ENCODE measurements at places on chromosomes 2 and 18.

GRCh38 chr2:69638630-69639029 is 4.9 kb downstream of the AAK1 start:
- no peak for DNase-seq

GRCh38 chr2:55877087-55877436 is 46.5 kb downstream of the EFEMP1 start:
- DNase-seq = no peak

- DNase-seq = no peak
Observed at GRCh38 chr2:218986148-218986761, 1.3 kb upstream of the FEV start.

DNA sequence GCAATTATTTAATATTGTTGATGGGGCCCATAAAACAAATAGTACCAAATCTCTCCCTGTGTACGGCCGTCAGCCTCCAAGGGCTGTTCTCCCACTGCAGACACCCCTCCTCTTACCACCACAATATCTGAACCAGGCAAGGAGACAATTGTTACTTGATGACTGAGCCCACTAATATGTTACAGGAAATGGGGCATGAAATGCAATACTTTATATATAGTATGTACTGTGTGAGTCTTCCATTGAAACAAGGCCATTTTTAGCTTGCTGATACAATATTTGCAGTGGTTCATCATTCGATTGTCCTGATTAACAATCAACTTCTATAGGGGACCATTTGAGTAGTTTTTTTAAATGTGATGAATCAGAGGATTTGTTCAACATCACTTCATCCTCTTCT is 307.3 kb downstream of the GBX2 start:
- no peak for DNase-seq

DNA sequence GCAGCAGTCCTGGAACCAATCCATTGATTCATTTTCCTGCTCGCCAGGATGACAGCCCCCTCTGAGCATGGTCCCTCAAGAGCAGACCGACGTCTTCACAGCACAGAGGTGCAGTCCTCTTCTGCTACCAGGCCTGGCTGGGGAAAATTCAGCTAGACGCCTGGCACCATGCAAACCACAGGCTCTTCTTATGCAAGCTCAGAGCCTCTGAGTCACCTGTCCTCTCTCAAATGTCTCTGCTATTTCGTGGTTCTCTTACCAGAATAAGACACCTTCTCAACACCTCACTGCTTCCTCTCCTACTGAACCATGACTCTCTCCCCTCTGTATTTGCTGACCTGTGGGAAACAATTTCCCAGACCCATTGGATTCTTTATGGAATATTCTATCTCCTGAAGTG is 79.8 kb upstream of the CYRIA start:
- peak; percentile 41 for DNase-seq

GRCh38 chr2:108988796-108989713 is at the start of gene EDAR:
Gene EDAR (minus strand): TSS chr2:108989220. CDS start chr2:108931014, 58,206 bp downstream.
- peak; percentile 33 for DNase-seq

GRCh38 chr2:28206762-28207161 is 185.9 kb upstream of the FOSL2 start:
- DNase-seq = no peak

DNA sequence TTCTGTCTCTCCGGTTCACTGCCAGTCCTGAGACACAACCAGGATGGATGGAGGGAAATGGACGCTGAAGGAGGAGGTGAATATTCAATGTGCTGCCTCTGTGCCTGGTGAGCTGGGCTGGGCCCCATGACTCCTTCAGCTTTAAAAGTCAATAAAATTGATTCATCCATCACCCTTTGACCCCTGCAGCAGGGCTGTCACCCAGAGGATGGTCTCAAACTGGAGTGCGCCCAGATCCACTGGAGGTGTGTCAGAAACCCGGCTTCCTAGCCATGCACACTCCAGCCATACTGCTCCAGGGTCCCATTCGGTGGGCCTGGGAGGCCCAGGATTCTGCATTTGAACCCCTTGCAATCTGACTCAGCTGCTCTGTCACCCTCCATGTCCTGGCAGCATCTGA is 94.1 kb upstream of the BOD1L2 start:
- DNase-seq = no peak

GRCh38 chr2:37653093-37653492 is 18.3 kb downstream of the CDC42EP3 start:
- DNase-seq = no peak

DNA sequence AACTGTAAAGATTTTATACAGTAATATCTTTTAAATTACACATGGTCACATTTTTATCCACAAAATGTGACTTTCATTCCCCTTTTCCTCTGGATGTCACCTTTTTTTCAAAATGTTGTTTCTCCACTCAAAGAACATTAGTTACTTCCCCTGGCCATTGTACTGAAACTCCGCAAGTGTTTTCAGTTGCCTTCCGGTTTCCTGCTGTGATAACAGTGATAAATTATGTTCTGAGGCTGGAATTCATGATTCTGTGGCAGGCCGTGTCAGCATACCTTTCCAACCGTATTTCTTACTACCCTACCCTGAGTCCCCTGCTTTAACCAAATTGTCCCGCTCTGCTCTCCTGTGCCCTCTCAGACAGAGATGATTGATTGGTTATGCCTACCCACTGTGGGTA is 53.5 kb downstream of the MGAT5 start:
- DNase-seq = no peak

GRCh38 chr2:207807516-207807915 is 37.8 kb upstream of the FZD5 start:
- no peak for DNase-seq

GRCh38 chr2:184532551-184532950 is 65.8 kb upstream of the ZNF804A start:
- DNase-seq = no peak

- DNase-seq = no peak
Observed at GRCh38 chr2:61469424-61470121, 1.3 kb downstream of the USP34 start.

DNA sequence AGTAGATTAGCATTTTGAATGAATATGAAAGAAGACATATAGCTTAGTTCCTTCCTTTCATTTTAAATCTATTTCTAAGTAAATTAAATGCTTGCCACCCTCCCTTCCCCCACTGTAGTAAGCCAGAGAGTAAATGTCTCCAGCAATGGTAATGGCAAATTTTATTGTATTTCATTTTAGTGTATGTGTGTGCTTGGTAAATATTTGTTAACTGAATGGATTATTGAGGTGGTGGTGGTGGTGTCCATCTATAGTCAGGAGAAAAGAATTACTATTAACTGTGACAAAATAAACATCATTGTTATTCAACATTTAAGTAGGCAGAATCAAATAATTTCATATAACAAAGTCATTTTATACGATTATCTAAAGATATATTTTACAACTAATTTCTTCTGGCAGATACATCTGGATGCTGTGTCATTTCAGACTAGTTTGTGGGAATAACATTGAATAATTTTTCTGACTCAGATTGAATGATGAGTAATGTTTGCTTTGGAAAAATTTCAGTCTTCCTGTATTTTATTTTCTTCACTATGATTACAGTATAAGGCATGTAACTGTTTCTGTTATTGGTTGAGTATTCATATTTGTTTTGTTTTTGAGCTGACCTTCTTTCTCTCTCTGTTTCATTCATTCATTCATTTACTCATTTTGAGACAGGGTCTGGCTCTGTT is 18.3 kb downstream of the ASXL3 start:
- DNase-seq = no peak

DNA sequence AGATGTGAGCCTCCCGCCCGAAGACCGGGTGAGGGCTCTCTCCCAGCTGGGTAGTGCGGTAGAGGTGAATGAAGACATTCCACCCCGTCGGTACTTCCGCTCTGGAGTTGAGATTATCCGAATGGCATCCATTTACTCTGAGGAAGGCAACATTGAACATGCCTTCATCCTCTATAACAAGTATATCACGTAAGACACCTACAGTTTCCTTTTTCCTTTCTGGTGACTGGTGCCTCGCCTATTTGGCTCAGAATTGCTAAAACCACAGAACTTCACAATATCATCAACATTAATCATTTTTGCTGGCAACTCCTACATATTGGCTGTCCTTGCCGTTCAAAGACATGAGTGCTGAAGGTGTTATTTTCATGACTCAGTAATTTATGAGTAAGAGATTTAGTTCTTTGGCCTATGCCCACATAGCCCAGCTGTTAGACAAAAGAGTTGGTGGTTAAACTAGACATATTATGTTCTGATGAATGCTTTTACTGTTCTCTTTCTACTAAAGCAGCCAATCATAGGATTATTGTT is 2.2 kb downstream of the STAMBP start:
- peak; percentile 41 for DNase-seq
